ENCODE measurements at places on chromosomes 6 and 20.

DNA sequence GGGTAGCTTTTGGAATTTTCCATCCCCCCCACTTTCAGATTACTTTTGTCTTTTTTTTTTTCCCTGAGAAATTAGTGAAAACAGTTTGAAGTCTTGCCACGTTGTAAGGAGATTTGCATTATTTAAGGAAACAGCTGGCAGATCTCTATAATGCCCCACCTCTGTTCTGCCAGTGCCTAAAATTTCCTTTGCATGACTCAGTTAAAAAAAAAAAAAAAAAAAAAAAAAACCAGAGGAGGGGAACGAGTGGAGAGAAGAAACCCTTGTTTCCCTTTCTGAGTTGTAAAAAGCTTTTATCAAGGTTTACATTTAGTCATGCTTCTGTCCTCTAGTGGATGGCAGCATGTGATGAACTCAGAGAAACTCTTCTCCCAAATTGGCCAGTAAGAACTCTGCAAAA, 33.5 kb downstream of the CARMIL1 start:
- no peak for DNase-seq

- DNase-seq: no peak
These were observed 58.4 kb downstream of the TRIM38 start for GRCh38 chr6:26021001-26021349.

DNA sequence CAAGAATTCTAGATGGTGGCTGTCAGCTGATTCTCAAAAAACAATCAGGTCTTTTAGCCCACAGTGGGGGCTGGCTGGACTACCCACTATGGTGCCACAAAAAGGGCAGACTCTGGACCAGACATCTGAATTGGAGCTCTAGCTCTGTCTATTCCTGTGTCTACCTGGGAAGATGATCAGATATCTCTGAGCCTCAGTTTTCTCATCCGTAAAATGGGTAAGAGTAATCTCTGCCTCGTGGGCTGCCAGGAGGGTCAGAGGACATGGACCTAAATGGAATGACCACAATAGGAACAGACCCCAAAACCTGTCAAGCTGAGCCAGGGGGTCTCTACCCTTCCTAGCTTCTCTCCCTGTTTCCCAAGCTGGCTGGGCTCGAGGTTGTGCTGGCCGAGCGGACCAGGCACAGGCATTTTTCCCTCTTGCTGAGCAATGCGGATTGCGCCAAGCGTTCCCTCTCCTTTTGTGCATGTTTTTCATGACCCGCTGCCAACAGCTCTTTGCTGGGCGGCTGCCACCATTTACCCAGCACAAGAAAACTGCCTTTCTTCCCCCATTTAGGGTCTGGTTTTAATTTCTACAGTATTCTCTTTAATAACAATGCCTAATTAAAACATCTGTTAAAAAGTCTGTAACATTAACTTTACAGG, 74.7 kb upstream of the MAFB start:
- DNase-seq: no peak

DNA sequence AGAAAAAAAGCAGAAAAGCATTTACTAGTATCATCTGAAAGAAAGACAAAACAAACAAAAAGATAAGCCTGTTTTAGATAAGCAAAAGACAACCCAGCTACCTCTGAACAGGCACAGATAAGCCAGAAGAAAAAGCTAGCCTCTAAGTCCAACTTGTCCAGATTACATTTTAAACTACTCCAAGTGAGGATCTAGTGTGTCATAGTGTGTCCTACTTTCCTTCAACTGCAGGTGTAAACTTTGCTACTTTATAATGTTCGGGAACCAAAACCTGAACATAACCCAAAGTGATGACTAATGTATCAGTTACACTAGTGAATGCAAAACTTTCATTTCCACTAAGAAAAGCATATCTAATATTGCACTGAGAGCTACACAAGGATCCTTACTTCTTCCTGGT, 19.5 kb downstream of the ADNP start:
- DNase-seq: no peak

DNA sequence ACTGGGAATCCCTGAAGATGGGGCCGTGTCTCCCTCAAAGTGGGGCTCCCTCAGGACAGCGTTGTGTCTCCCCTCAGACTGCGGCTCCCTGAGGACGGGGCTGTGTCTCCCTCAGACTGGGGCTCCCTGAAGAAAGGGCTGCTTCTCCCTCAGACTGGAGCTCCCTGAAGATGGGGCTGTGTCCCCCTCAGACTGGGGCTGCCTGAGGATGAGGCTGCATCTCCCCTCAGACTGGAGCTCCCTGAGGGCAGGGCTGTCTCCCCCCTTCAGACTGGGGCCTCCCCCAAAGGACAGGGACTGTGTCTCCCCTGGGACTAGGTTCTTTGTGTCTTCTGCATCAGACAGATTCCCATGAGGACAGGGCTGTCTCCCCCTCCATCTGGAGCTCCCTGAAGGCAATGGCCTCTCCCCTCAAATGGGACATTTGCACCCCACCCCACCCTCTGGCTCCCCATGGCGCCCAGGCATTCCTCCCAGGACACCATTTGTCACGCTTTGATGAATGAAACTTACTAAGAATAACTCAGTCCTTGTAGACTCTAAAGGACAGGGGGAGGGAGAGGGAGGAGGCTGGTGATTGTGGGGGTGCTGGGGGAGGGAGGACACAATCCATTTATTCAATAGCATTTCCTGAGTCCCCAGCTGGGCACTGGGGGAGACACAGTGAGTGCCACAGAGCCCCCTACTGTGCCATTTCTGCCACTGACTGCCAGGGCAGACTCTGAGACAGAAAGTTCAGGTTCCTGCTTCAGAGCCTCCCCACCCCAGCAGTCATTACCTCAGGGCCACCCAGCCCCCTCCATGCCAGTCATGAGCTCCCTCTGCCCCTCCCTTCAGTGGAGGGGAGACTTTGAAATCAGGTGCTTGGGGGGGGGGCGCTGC, 122.4 kb downstream of the MRPL14 start:
- DNase-seq: no peak

- no peak for DNase-seq
These were observed 35.9 kb upstream of the TBC1D22B start for GRCh38 chr6:37221585-37222124.

- DNase-seq: no peak
These were observed 200.1 kb downstream of the CLIC5 start for GRCh38 chr6:45815466-45816125.

DNA sequence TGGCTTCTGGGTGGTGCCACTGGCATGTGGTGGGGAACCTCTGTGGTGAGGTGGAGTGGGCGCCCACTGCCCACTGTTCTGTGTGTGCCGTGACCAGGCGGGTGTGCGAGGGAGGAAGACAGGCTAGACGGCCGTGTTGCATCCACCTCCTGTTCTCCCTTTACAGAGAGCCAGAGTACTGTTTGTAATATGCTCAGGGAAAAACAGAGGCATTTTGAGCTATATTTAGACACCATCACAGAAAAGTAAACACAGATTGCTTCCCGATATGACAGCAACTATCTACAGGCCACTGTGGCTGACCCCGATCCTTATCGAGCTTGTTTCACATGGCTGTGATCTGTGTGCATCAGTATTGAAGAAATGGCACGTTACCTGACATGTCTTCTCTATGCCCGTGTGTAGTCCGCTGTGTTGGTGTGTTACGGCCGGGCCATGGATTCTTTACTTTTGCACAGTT, 45.6 kb downstream of the ARID1B start:
- DNase-seq: no peak

DNA sequence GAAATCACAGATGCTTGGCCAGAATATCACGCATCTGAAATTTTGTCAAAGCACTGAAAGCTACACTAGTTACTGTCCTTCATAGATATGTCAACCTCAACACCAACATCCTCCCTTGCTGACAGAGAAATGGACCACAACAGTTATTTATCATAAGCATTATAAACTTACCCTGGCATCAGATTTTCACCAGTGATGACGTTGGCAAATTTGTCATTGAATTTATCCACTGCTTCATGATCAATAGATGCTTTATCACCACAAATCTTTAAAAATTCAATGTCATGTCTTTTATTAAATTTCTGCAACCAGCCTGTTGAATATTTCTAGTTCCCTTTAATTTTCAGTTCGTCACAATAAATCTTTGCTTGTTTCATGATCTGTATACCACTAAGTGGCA, 205.7 kb downstream of the GJA1 start:
- no peak for DNase-seq

DNA sequence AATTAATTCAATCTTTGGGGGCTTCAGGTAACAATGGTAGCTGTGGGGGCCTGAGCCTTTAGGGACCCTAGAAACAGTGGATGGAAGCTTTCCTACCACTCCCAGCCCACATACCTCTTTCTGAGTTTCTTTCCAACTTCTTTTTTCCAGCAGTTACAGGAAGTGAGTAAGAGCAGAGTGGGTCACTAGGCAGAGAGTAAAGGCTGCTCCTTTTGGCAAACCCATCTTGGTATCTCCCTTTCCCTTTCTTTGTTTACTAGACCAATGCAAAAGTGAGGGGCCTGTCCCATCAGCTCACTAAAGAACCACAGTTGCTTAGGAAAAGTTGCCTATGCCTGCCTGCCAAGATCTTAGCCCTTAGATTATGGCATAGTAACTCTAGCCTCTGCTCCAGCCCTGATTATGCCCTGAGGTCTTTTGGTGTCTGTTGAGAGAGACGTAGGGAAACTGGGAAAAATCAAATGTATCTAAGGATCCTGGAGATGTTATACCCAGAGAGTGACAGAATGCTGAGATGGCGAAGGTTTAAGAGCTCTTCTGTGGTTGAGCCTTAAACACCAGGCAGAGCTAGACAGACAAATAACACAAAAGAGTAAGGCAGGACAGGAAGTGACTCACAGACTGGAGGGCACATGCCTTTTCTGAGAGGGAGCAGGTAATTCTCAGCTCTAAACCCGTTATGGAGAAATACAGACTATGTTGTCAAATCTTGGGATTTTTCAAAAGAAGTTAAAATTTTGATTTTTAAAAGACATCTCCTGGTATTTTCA, 31.3 kb downstream of the TRMT6 start:
- no peak for DNase-seq

- no peak for DNase-seq
These were observed 301.3 kb upstream of the TCF21 start for GRCh38 chr6:133587546-133588160.

- peak; percentile 85 for DNase-seq
These were observed at the start of gene ACSS2 for GRCh38 chr20:34876406-34877282. Gene ACSS2, plus strand, starts transcription at chr20:34876612. Its CDS starts 34 bp downstream, at chr20:34876646.

DNA sequence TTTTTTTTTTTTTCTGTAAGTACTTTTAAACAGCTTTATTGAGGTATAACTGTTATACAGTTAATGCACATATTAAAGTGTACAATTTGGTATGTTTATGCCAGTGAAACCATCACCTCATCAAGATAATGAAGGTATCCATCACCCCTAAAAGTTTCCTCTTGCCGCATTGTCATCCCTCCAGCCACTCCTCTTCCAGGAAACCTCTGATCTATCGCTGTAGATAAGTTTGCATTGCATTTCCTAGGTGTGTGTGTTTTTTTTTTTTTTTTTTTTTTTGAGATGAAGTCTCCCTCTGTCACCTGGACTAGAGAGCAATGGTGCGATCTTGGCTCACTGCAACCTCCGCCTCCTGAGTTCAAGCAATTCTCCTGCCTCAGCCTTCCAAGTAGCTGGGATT, 3.1 kb downstream of the SLX4IP start:
- no peak for DNase-seq

- DNase-seq: no peak
These were observed 187.6 kb downstream of the EPM2A start for GRCh38 chr6:145547594-145548335.

DNA sequence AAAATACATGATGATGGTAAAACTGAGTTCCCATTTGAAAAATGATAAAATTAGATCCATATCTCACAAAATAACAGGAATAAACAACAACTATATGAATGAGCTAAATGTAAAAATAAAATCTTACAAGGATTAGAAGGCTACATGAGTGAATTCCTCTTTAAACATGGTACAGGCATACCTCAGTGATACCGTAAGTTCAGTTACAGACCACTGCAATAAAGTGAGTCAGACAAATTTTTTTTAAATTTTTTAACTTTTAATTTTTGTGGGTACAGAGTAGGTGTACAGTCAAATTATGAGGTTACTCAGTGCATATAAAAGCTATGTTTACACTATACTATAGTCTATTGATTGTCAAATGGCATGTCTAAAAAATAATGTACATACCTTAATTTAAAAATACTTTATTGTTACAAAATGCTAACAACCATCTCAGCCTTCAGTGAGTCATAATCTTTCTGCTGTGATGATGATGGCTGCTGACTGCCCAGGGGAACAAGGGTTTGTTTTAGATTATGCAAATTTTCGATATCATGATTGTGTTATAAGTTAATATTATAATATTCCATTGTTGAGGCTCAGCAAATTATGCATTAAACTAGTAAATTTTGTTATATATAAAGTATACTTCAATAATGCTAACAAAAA, 222.8 kb upstream of the RUNX2 start:
- DNase-seq: no peak

GRCh38 chr6:7997286-7997685, 66.9 kb downstream of the BLOC1S5 start:
- DNase-seq: no peak

- DNase-seq: no peak
These were observed 47.4 kb upstream of the AFDN start for GRCh38 chr6:167779129-167779992.

DNA sequence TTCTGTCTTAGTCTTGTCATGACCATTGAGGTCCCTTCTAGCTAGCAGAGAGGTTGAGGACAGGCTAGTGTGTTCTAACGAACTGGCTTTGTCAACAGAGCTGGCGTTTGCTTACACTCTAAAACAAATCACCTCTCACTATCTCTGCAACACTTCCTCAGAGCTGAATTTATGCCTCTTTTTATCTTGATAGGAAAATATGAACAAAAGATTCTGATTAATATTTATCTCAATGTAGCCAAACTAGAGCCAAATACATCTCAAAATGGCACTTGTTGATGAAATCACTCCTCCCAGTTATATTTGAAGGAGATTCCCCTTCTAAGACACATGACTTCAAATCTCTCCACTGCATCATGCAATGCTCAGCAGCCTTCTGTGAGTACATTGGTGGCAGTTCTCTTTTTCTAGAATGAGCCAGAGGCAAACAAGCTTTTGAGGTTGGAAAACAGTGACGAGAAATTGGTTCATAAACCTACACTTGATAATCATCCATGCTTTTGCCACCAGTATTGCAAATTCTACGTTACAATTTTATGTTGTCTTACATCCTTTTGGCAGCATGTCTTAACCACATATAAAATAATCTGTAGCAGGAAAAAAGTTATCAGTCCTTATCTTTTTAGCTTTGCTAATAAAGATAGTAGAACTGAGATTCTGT, 615.7 kb upstream of the CITED2 start:
- DNase-seq: no peak

GRCh38 chr6:117840541-117840983, 66.5 kb upstream of the SLC35F1 start:
- DNase-seq: no peak

- DNase-seq: no peak
These were observed 216.1 kb downstream of the FOXA2 start for GRCh38 chr20:22368235-22368634.

GRCh38 chr6:138234363-138234762, 16.1 kb upstream of the PBOV1 start:
- DNase-seq: no peak

DNA sequence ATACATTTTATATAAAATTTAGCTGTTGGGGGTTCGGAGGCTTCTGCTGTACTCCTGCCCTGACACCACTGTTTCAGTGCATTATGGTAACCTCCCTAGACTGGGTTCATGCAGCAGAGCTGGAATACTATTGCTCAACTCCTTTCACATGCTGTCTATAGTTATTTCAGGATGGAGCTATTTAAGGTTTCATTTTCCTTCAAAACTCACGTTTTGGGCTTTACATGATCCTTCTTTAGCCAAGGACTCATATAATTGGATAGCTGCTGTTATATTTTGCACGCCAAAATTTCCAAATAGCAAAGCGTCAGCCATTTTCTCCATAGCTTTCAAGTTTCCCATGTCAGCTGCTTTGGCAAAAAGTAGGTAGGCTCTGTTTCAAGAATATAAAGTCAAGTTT, 76.8 kb downstream of the SEL1L2 start:
- no peak for DNase-seq

Data from stimulated activated CD8-positive, alpha-beta memory T cell treated with anti-CD3 and anti-CD28 coated beads, Interleukin-12 subunit alpha, Interleukin-12 subunit beta, amount 100 ng/mL, for 4 hours (primary cell).